ENCODE measurements at places on chromosomes 4 and X.

DNA sequence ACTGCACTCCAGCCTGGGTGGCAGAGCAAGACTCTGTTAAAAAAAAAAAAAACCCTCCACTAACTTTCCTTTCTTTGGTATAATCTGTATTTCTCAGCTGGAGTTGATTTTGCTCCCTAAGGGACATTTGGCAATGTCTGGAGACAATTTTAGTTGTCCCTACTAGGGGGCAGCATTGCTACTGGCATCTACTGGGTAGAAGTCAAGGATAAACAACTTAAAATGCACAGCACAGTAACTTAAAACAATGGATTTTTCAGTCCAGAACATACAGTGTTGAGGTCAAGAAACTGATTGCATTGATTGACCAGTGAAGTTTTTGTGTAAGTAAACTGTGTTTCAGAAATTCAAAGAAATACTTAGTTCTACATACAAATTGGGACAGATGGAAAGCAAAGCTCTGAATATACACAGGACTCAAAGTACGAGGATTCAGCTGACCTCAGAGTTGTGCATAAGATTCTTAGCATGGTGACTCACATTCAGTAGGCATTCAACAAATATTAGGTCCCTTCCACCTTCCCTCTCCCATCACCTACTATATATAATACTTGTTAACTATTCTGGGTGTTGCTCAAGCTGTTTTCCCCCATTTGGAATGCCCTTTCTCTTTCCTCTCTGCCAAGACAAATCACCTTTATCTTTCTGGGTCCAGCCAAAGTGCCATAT is 8.8 kb downstream of the DDX53 start:
- no peak for DNase-seq

- DNase-seq, result no peak
These were observed 67.6 kb downstream of the BCOR start for GRCh38 chrX:40030205-40030604.

GRCh38 chr4:158162631-158163030 is 10.2 kb downstream of the GASK1B start:
- DNase-seq, result no peak

GRCh38 chr4:155248002-155248896 is 39.8 kb downstream of the NPY2R start:
- no peak for DNase-seq

DNA sequence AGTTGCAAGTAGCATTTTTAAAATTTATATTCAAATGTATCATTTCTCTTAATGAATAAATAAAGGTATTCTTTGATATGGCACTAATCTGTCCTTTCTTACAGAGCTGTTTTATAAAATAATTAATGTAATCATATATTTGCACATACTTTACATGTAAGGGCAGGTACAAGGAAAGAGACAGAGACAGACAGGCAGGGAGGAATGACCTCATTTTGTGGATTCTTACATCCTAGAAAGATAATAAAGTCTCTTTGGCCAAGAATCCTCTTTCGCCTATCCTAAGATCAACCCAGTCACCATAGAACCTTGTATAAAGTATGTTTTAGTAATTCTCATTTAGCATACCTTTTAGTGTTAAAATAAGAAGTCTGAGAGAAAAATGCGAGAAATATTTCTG is 98.5 kb upstream of the CTSO start:
- no peak for DNase-seq

DNA sequence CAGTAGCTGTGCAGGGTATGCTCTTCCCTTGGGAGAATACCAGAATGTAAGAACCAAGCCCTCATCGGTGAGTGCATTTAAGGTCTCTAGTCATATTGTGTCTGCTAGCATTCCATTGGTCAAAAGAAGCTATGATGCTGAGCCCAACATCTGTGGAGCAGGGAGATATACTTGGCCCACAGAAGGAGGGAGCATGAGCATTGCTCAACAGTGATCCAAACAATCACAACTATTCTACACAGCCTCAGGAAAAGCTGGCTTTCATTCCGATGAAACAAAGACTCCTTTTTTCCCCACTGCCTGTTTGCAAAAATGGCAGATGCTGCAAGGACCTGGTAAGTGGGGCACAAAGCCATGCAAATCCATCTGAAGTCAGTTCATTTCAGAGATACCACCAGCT is 80.6 kb upstream of the DHX15 start:
- DNase-seq, result no peak
